ENCODE measurements at places on chromosomes 1 and 21. TPM values are rescaled to one million over a fixed set of nuclear protein-coding genes. Genes with fewer than 3 reads are reported as not detected.

The SLAMF1 gene
- not detected for total RNA-seq

The CD160 gene
- total RNA-seq, result not detected

The SPATC1L gene
- total RNA-seq, result 6.9 TPM

The BOLA1 gene
- total RNA-seq, result 12.0 TPM

The SDHB gene
- total RNA-seq, result 163 TPM

The RNF186 gene
- total RNA-seq, result not detected

The CCDC185 gene
- total RNA-seq, result not detected

The GJA5 gene
- 11.0 TPM for total RNA-seq

The SELE gene
- total RNA-seq, result 2.8 TPM

The OR2M7 gene
- not detected for total RNA-seq

The SLAMF9 gene
- not detected for total RNA-seq

The KRTAP13-2 gene
- total RNA-seq, result not detected

The NUP210L gene
- 0.11 TPM for total RNA-seq

The RGS4 gene
- total RNA-seq, result 280 TPM

The IGSF5 gene
- total RNA-seq, result not detected

The LCE2C gene
- total RNA-seq, result not detected

The KCNT2 gene
- total RNA-seq, result 2.5 TPM

The EPHB2 gene
- total RNA-seq, result 88.5 TPM

The ZNF593OS gene
- not detected for total RNA-seq

The NBPF4 gene
- not detected for total RNA-seq

The OR2M3 gene
- total RNA-seq, result not detected

The ELOVL1 gene
- total RNA-seq, result 84.4 TPM

The RAP1A gene
- total RNA-seq, result 27.5 TPM

The CACNA1S gene
- not detected for total RNA-seq

The ATP6V0B gene
- total RNA-seq, result 96.9 TPM

The DR1 gene
- total RNA-seq, result 56.3 TPM

The NR1I3 gene
- total RNA-seq, result not detected

The ATAD3A gene
- total RNA-seq, result 64.7 TPM

The CELA2B gene
- not detected for total RNA-seq

The TEDDM1 gene
- total RNA-seq, result not detected

The ACOT11 gene
- total RNA-seq, result 3.2 TPM

The RBP7 gene
- not detected for total RNA-seq

The S100B gene
- not detected for total RNA-seq

Data from pulmonary artery endothelial cell (primary cell).